ENCODE measurements at places on chromosomes 7 and 10.

DNA sequence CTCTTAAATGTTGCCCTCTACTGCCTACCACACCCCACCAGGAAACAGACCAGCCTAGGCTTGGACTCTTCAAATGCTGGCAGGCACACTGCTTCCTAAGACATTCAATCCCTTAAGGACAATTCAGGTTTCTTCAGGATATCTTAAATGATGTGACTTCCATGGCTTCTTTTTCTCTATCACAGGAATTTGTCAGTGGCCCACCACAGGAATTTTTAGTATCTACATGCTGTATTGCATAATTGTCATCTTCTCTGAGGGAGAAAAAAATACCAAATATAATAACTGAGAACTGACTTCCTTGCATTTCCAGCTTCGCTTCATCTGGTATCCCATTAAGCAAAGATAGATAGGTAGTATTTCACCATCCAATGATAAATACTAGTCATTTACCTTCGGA, 129.3 kb downstream of the WNT2 start:
- no peak for DNase-seq

DNA sequence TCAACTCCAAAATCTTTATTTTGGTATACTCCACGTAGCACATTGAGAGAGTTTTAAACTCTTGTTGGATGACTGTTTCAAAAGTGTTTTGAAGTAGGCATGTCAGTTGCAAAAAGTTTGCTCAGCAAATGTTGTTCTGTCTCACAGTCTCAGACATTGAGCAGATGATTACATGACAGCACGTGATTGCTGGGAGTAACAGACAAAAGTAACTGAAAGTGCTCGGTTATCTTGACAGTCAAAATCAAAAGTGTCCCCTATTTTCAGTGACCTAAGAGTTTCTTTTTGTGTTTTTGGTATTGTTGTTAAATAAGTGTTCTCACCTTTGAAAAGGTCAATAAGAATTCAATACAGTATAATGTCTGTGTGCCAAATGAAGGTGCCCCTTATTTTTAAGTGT, 84.3 kb downstream of the CFTR start:
- no peak for DNase-seq

- no peak for DNase-seq
Measured at GRCh38 chr10:48231178-48231577, 43.3 kb downstream of the FRMPD2 start.

GRCh38 chr10:104351061-104351702, 2.5 kb upstream of the CFAP58 start:
- DNase-seq: no peak

- no peak for DNase-seq
Measured at GRCh38 chr7:78970440-78970916, 483.0 kb downstream of the MAGI2 start.

DNA sequence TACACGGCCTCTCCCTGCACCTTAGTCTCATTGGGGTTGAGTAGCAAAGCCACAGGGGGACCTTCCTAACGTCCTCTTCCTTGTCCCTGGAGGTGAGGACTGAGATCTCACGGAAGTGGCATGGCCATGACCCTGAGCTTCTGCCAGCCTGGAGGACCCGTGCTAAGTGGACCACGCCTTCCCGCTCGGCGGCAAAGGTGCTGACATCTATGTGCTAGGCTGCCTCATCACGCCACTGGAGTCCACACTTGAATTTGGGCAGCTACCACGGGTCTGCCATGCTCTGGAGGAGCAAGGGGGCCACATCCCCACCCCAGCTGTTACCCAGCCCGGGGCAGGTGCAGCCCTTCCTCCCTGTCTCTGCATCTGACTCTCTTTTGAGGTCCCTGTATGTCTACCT, 15.3 kb downstream of the GHRHR start:
- DNase-seq: no peak

DNA sequence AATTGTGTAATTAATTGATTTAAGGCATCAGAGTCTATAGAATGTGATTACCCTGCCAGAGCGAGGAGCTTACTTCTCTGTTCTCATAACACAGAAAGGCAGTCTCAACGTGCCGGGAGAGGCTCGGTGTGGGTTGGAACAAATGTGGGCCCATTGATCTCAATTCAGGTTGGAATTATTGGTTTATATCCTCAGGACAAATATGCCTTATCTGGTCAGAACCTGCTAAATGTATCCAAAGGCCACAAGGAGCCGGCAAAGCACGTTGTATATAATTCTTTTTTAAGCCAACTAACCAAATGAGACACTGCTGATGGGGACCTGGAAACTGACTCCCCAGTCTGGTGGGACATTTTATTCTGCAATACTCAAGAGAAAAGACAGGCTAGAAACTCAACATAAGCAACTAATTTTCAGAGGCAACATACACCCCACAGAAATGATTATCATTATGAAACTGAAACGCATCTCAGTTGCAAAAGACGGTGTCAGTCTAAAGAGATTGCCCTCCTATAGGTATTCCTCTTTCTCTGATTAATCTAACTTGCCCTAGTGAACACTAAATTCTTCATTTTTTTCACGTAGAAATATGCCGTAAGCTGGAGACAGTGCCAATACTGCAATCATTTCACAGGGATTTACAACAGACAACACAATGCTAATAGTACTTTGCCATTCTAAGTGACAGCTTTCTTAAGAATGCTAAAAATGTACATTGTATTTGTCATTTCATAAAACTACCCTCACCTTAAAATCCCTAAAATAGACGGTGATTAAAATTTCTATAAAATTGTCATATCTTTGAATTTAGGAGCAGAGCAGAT, 9.4 kb downstream of the EBF3 start:
- no peak for DNase-seq

GRCh38 chr7:16063221-16063620, 358.1 kb downstream of the CRPPA start:
- DNase-seq: no peak

GRCh38 chr7:128962899-128963298, 25.2 kb downstream of the IRF5 start:
- no peak for DNase-seq

GRCh38 chr10:130141460-130141859, 5.3 kb downstream of the GLRX3 start:
- DNase-seq: no peak

DNA sequence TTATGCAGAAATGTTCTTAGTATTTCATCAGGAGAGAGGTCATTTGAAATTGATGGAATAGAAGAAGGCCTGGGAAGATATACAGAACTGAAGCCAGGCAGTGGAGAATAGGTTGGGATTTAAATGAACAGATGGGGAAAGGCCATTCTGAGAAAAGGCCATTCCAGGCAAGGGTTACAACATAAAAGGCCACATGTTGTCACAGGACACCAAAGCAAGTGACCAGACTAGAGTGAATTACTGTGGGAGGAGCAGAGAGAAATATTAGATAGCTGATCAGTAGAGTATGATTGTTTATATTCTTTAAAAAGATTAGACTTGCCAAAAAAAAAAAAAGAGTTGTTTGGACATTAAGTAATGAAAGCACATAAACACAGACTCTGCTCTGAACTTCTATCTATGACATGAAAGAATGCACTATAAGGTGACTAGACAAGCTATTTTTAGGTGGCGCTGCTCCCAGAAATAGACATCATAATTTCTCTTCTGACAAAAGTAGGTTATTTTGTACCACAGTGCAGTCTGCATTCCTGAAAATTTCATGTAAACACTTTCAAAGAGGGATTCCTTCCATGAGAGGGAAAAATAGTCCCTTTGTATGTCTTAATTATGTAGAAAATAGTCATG, 55.2 kb upstream of the DKK1 start:
- no peak for DNase-seq

- DNase-seq: no peak
Measured at GRCh38 chr7:26198781-26199169, 1.8 kb downstream of the HNRNPA2B1 start.

GRCh38 chr7:30351724-30352123, 67.3 kb downstream of the ZNRF2 start:
- no peak for DNase-seq

- DNase-seq: no peak
Measured at GRCh38 chr10:621981-622740, 67.3 kb downstream of the DIP2C start.

GRCh38 chr10:86251426-86251825, 115.2 kb downstream of the GRID1 start:
- DNase-seq: no peak

- no peak for DNase-seq
Measured at GRCh38 chr7:135095450-135095849, 52.4 kb upstream of the TMEM140 start.

DNA sequence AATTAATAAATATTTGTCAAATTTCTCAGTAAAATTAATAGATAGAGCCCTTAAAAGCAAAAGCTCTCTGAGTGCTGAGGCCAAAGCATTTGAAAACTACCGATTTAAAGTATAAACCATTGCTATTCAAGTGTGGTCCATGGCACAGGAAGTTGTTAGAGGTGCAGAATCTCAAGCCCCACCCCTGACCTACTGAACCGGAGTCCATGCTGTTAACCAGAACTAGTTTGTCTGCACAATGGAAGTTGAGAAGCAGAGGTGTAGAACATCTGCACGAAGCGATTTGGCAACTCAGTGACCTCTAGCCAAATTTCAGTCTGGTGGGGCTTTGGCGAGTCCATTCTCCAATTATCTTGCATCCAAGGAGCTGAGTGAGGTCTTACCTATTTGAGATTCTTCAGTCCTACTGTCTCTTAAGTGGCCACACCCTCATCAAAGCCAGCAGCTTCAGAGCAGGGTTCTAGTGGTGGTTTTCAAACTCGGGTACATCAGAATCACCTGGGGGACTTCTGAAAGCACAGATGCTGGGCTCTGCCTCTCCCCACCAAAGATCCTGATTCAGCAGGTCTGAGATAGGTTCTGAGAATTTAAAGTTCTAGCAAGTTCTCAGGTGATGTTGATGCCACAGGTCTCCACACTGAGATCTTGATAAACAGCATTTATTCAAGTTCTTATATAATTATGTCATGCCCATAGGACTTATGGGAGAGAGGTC, 96.8 kb upstream of the SAMD8 start:
- DNase-seq: peak; percentile 35

GRCh38 chr10:79203014-79203644, 134.4 kb downstream of the ZMIZ1 start:
- DNase-seq: no peak

DNA sequence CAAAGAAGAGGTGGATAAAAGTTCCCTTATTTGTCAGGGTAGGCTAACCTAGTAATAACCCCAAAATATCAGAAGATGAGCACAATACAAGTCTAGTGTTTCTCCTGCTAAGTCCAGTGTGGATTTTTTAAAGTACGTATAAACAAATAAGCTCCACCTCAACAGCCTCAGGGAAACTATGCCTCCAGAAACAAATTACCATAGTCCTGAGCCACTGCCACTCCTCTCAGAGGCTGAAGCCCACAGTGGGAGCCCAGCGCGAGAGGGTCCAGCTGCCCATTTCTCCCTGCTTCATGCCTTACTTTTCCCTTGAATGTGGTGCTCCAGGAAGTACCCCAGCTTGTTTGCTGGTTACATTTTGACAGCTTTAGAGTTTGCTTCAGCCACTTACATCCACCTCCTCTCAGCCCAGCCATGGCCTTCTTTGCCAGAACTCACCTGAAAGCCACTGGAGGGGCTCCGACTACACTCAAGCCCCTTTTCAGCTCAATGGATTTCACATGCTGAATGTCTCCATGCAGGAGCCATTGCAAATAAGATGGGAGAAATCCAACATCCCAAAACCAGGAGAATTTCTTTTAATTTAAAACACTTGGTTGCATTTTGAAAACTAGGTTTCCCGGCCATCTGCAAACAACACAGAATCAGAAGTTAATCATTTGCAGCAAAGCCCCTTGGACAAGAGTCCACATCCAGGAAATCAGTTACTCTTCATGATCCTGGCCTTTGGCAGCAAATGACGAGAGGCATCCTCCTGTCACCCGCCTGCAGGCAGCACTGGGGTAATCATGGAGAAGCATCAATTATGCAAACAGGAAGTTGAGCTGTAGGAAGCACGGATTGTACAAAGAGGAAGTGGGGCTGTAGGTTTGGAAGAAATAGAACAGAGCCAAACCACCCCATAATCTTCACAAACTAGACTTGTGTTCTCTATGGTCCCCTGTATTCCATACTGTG, 138.1 kb downstream of the HERPUD2 start:
- no peak for DNase-seq

GRCh38 chr10:3068201-3068967, 1.0 kb downstream of the PFKP start:
- peak; percentile 49 for DNase-seq

GRCh38 chr10:132562916-132563456, 25.4 kb downstream of the INPP5A start:
- no peak for DNase-seq

GRCh38 chr7:18019555-18019954, 8.1 kb downstream of the PRPS1L1 start:
- DNase-seq: no peak

- DNase-seq: no peak
Measured at GRCh38 chr10:4662576-4663161, 163.3 kb upstream of the AKR1E2 start.

DNA sequence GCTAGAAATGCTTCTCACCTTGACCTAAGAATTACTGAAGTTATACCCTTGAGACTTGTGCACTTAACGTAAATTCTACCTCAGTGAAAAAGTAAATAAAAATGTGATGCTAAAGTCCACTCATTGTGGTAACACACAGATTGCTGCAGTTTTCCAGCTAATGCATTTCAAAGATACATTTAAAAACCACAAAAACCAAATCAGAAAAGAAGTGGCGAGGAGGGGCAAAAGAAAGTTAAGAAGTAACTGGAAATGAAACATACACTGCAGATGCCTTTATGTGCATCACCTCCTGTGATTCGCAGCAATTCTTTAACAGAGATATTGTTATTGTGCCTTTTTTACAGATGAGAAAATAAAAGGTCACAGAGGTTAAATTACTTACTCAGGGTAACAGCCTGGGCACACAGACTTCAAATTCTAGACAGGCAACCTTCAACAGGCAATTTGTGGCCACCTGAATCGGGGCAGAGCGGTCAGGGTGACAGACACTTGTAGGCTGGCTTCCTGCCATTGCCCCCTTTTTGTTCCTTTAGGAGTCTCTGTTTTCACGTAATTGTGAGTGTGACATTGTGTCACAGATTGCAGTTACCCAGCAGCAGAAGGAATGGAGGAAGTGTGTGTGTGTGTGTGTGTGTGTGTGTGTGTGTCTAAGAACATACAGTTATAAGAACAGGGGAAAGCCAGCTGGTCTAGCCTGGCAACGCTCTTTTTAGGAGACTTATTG, 1.9 kb downstream of the WIPF3 start:
- DNase-seq: no peak

DNA sequence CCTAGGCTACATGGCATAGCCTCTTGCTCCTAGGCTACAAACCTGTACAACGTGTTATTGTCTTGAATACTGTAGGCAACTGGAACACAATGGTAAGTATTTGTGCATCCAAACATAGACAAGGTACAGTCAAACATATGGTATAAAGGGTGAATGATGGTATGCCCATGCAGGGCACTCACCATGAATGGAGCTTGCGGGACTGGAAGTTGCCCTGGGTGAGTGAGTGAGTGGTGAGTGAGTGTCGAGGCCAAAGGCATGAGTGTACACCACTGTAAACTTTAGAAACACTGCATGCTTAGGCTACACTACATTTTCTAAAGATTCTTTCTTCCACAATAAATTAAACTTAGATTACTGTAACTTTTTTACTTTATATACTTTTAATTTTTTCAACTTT, 165.7 kb downstream of the PARD3 start:
- no peak for DNase-seq

GRCh38 chr7:51706851-51707250, 390.2 kb upstream of the COBL start:
- no peak for DNase-seq

- DNase-seq: no peak
Measured at GRCh38 chr10:78868048-78868447, 200.7 kb upstream of the ZMIZ1 start.

Measured in naive thymus-derived CD8-positive, alpha-beta T cell (primary cell).